ENCODE measurements at places on chromosomes 6 and 20.

DNA sequence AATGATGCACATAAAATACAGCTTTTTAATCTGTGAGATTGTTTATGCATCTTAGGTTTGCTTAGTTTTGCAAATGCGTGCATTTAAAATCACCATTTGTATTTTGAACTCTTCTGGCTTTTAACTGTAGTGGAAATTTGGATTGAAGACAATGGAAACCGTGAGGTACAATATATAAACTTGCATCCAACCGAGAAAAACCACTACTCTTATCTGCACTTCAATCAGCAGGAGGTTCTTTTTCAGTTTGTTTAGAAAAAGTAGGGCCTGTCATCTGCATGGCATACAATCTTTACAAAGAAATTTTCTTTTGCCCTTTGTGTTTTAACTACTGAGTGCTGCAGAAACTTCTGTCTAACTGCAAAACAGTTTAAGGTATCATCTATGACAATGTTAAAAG is 132.8 kb downstream of the LAMA2 start:
- no peak for DNase-seq

DNA sequence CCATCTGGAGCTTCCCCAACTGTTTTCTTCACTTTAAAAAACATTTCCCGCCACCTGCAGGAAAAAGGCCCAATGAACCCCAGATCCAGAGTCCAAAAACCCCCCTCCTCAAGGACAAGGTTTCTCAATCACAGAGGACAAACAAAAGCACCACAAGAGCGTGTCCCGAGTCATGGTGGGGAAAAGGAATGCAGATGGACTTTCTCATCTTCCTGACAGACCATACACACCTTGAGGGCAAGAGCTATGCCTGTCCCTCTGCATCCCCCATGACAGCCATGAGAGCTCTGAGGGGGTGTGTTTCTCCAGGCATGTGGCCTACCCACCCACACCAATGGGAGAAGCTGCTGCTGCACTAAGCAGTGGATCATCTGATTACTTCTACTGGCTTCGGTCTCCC is 9.0 kb downstream of the PEX6 start:
- no peak for DNase-seq

DNA sequence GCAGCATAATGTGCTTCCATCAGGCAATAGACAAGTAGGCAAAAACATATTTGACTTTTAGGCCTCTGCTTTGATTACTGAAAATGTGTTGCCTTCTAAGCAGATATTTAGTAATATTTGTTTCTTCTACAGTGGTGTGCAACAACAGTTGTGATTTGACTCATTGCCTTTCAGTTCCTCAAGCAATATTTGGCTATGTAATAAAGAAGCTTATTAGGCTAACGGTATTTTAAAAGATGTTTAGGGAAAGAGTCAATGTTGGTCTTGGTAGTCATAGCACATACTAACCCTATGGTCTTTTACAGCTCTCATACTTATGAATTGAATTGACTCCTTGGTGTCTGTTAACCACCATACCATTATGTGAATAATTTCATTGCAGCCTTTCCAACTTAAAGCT is 124.1 kb downstream of the GRIK2 start:
- no peak for DNase-seq

DNA sequence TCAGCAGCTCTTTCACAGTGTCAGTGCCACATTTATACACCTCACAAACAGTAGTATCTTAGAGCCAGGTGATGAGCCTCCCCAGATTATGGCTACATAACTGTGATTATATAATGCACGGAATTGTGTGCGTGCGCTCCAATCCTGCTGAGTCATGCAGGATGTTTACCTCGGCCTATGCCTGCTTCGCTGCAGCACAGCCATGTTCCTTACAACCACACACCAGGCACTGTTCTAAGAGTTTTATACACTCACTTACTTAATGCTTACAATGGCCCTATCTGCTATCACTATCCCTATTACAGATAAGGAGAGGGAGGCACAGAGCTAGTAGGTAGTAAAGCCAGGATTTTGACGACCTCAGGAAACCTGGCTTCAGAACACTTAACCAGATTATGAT is 7.3 kb downstream of the ZKSCAN3 start:
- DNase-seq, result no peak

- DNase-seq, result no peak
Measured at GRCh38 chr20:58374906-58375758, 13.9 kb upstream of the VAPB start.

DNA sequence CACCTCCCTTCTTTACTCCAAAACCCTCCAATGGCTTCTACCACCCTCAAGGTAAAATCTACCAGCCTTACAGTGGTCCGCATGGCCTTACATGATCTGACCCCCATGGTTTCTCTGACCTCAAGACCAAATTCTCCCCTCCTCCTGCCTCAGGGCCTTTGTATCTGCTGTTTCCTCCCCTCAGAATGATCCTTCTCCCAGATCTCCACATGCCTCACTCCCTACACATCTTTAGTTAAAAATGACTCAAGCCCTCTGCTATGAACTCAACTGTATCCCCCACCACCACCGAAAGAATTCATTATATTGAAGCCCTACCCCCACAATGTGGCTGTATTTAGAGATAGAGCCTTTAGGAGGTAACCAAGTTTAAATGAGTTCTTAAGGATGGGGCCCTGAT is 4.1 kb downstream of the SLC23A2 start:
- DNase-seq, result no peak

GRCh38 chr20:23142162-23143050 is 56.3 kb upstream of the CD93 start:
- DNase-seq, result no peak

DNA sequence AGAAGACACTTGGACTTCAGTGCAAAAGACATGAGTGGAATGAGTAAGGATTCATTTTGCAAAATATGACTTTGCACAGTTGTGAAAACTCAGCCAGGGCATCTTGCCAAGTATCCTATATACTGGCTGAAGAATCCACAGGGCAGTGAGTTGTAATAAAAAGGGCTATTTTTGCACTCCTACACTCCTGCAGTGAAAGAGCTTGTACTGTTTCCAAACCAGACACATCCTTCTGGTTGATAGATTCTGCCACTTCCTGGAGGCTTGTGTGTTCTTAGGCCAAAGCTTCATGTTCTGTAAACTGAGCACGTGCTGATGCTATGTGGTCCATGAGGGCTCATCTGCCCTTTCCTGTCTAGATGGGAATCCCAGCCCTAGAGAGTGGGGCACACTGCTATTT is 34.9 kb downstream of the GMPR start:
- DNase-seq, result no peak

GRCh38 chr6:29723666-29724588 is 693 bp downstream of the HLA-F start:
- no peak for DNase-seq

GRCh38 chr6:128282961-128283360 is 237.4 kb downstream of the PTPRK start:
- DNase-seq, result no peak

DNA sequence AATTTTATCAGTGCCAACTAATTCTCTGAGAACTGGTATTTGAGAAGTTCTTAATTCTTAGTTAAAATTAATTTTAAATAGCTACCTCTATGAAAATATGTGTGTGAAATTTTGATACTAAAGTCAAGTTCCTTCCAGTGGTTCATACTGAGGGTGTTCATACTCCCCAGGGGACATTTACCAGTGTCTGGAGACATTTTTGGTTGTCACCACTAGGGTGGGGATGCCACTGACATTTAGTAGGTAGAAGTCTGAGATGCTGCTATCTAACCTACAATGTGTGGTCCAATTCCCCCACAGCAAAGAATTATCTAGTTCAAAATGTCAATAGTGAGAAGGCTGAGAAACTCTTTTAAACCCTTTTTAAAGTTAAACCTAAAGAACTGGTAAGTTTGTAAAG is 463.8 kb downstream of the ADGRB3 start:
- DNase-seq, result no peak

GRCh38 chr20:23212011-23212410 is 125.9 kb upstream of the CD93 start:
- DNase-seq, result no peak

GRCh38 chr20:25296094-25297093 is 48.5 kb downstream of the PYGB start:
- DNase-seq, result no peak
